ENCODE measurements at places on chromosomes 12 and 14.
A peak's percentile ranks its signal among the peaks of the same experiment; 100 is the strongest.

- DNase-seq = no peak
Observed at GRCh38 chr14:99157246-99157645, 114.8 kb downstream of the BCL11B start.

- no peak for DNase-seq
Observed at GRCh38 chr14:61972711-61973110, 210.5 kb downstream of the SNAPC1 start.

- DNase-seq = no peak
Observed at GRCh38 chr12:79331870-79332269, 358.9 kb downstream of the PAWR start.

- no peak for DNase-seq
Observed at GRCh38 chr12:115078990-115079389, 395.0 kb upstream of the TBX3 start.

DNA sequence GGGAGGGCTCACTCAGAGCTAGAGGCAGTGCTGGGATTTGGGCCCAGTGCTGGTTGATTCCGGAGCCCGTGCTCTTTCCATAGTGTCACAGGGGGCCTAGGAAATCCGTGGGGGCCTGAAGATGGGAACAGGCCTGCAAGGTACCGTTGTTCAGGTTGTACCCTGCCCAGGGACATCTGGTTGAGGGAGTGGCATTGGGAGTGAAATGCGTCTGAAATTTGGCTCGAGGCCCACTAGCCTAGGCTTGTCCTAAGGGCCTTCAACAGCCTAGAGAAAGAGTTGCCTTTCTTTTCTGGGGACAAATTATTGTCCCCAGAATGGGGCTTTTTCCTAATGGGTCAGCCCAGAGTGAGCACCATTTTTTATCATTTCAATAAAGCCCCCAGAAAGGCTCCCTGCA, 26.4 kb upstream of the FAM222A start:
- no peak for DNase-seq

GRCh38 chr12:24491968-24492367, 456.9 kb downstream of the BCAT1 start:
- no peak for DNase-seq

DNA sequence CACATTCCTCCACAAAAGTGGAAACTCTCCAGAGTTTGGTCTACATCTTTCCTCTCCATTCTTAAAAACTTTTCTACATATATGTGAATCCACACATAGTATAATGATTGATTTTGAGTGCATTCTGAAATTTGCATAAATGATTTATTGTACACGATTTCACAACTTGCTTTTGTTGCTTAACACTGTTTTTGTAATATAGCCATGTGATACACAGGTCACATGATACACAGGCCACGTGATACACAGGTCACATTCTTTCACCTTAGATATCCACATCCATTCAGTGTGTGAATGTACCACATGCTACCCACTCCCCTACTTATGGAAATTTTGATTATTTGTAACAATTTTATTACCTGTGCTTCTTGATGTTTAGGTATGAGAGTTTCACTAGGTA, 319.1 kb downstream of the ZFP36L1 start:
- DNase-seq = no peak

DNA sequence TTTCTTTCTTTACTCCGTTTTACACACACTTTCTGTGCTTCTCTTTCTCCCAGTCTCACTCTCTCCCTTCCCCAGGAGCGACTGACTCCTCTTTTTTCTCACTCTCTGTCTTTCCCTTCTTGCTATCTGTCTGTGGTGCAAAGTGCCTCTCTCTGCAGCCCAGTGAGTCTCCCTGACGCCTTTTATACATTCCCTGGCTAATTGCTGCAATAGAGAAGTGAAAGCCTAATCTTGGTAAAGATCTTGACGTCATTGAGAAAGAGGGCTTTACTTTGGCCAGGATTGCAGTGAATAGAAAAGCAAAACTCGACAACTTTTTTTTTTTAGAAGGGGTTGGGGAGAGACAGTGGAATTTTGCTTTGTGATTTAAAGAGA, 706 bp upstream of the DIO2 start:
- DNase-seq = no peak

DNA sequence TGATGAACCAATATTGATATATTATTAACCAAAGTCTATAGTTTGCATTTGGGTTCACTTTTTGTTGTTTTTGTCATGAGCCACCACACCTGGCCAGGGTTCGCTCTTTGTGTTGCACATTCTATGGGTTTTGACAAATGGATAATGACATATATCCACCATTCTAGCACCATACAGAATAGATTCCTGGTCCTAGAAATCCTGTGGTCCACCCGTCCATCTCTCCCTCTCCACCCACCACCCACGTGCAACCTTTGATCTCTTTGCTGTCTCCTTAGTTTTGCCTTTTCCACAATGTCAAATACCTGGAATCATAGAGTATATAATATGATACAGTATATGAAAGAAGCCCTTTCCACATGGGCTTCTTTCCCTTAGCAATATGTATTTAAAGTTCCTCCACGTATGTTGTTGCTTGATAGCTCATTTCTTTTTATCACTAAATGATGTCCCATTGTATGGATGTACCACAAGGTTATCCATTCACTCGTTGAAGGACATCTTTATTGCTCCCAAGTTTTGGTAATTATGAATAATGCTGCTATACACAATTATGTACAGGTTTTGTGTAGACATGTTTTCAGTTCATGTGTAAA, 7.4 kb downstream of the RPL6 start:
- DNase-seq = no peak

GRCh38 chr12:56894698-56895368, 39.4 kb downstream of the SDR9C7 start:
- peak; percentile 16 for DNase-seq

Measured in hematopoietic multipotent progenitor cell treated with erythropoietin and hydrocortisone succinate and interleukin-3 and kit ligand, for 17 days (in vitro differentiated cells).